ENCODE measurements at places on chromosomes 7 and 10.

- DNase-seq, result no peak
Measured at GRCh38 chr10:22322641-22323160, 1.8 kb downstream of the BMI1 start.

DNA sequence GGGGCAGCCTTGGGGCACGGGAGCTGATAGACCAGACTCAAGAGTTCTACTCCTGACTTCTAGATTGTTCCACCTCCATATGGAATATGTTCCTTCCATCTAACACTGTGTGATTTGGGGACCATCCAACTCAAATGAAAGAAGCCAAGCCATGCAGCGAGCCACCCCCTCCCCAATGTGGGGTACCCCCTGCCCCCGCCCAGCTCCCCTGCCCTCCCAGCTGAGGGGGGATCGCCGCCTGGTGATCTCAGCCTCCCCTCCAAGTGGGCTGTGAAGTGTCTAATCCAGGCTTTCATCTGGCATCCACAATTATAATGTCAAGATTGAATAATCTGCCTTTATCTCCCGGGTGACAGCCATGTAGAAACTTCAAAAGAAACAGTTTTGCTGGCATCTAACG, 246.1 kb downstream of the RPS24 start:
- no peak for DNase-seq

- DNase-seq, result no peak
Measured at GRCh38 chr10:30365278-30365677, 16.2 kb upstream of the MTPAP start.

GRCh38 chr10:86716466-86716865, 40.0 kb upstream of the BMPR1A start:
- DNase-seq, result no peak

DNA sequence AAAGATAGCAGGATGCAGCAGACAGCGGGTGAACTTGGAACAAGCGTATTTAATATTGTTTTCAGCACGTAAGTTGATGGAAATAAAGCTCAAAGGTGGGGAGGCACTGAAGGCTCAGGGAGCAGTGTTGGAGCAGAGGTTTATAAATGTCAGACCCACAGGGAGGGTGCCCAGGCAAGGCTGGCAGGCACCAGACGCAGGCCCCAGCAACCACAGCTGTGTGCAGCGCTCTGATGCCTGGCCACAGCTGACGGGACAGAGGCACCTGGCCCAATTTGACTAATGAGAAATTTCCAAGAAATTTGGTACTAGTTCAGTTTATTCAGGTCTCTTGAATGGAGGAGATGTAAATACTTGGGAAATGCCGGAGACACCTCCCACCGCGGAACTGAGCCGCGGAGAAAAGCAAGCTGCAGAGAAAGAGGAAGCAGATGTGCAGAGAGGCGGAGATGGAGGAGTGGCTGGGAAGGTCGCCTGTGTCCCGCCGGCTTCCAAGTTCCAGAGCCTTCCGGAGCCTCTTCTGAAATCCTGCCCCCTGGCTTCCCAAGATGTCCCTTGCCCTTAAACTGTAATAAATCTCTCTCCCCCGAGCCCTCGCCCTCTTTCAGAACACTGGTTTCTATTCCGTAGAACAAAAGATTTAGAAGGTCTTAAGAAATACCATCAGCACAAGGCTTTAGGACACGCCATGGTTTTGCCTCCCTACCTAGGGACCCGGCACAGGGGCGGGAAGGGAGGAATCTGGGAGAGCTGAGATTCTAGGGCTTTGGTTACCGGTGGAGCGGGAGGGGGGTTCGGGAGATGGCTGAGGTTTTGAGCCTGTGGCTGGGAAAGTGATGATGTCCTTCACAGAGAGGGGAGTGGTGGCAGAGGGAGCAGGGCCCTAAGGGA, 38.4 kb upstream of the PLXNA4 start:
- DNase-seq, result peak; percentile 56

DNA sequence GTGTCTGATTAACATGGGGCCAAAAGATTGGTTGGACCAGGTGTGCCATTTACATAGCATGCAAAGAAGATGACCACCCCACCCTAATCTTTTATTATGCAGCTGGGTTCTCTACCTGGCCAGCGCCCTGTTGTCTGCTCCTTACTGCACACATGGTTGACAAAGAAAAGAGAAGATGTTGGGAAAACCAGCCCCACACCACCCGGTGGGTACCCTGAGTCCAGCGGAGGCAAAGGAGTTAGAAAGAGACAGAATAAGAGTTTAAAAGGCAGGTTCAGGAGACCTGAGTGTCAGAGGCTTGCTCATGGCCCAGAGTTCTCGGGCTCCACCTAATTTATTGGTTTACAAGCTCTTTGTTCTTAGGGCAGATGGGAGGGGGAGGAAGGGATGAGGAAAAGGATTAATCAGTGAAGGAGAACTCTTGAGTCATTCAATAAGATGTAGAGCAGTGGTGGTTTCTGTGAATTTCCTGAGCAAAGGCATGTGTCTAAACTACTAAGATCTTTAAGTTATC, 24.1 kb upstream of the ABCA13 start:
- no peak for DNase-seq

GRCh38 chr10:16049050-16049449, 188.7 kb upstream of the MINDY3 start:
- DNase-seq, result no peak

DNA sequence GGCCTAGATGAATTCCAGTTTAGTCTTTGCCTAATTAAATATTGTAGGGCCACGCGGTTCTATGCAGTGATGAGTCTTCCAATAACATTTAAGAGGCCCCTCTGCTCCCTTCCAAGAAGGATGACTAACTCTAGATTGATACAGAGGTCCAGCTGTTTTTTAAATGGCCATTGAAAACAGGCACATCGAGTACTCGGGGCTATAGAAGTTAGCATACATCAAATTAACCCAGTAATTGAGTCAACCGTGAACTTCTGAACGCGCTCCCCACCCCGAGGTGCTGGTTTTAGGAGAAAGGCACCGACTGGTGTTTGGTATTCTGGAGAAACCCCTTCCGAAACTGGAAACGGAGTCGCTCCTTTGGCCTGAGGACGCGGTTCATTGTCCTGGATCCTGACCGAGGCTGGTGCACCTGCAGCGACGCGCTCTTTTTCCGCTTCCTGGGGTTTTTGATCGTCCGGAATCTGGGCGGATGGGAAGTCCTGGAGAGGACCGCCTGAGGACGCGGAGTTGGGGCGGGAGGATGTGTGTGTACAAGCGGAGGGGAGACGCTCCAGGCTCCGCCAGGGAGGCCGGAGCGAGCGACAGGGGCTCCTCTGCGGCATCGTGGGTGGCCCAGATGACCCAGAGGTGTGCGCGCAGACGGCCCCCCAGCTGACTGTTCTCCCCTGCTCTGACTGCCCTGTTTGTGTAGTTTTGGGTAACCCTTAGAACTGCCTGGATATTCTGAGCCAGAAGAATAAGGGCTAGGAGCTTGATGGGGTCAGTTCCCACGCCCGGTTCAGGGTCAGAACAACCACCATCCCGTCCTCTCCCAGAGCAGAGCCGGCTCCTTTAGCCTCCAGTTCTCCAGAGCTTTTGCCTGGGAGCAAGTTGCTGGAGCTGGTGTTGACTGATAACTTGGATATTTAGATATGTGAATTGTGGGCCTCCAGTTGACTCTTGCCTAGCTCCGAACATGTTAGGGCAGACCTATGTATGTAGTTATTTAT, 711 bp downstream of the FAM221A start:
- peak; percentile 31 for DNase-seq

- no peak for DNase-seq
Measured at GRCh38 chr10:106765241-106765754, 399.2 kb downstream of the SORCS1 start.

- peak; percentile 30 for DNase-seq
Measured at GRCh38 chr7:55099821-55100543, 81.2 kb downstream of the EGFR start.

GRCh38 chr10:77949167-77949566, 22.6 kb upstream of the DLG5 start:
- DNase-seq, result peak; percentile 55

DNA sequence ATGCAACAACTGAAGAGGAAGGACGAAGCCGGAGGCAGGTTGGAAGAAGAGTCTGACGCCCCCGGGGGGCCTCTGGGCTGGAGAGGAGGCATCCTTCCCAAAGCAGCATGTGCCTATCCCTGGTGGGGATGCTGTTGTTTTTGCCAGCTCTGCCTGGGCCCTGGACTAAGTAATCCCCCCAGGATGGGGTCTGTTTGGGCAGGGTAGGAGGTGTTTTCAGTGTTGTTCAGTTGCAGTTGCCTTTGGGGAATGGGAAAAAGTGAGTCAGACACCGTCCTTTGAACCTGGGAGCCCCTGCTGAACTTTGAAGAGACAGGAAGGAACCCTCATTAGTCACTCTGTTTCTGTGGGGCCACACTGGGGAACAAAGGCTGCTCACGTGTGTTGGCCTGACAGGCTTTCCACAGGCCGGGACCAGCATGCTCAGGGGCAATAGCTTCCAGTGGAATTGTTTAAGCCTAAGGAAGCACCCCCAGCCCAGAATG, 35.2 kb upstream of the GDF10 start:
- no peak for DNase-seq

DNA sequence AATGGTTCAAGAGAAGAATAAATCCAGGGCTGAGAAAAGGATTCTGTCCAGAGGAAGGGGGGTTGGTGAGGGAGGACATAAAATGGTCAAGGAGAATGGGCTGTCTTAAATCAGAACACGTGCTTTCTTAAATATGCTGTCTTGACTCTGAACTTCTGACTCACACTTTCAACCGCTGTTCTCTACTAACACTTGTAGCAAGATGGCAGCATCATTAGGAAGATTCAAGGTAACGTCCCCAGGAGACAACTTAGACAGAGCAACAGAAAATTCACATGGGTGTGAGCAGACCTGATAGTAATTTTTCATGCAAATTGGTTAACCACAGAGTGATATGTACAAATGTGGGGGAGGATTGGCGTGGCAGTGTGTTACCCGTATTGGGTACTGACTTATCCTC, 126.8 kb upstream of the GALNT17 start:
- no peak for DNase-seq

DNA sequence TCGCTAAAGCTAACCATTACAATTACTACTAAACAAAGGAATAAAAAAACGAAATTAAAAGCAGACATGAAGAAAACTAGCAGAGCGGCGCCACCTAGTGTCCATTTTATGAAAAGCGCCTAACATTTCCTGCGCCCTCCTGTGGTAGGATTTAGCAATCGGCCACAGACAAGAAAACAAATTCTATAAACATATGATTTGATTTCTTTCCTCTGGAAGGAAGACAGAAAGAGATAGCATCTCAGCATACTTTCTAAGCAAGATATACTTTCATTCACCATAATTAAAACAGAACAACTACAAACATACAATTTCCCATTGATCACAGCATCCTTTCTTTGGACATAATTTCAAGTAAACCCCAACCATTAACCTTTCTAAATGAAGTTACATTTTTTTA, 337.7 kb upstream of the NPVF start:
- peak; percentile 71 for DNase-seq

GRCh38 chr7:64098-64915, 128.1 kb upstream of the FAM20C start:
- DNase-seq, result peak; percentile 67

DNA sequence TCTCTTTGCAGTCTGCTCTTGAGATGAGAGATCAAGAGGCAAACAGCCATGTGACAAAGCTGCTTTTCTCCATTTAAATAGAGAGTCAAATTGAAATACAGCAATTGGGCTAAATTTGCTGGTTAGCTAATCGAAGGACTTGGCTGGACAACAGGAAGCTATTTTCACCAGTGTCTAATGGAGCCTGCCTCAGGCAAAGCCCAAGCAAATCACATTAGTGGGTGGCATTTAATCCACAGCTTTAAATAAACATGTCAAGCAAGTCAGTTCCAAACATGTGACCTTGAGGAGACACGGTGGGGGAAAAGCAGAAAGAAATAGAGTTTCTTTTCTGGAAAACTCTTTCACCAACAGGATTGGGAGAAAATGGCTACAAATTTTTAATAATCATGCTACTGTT, 180.5 kb upstream of the AOAH start:
- DNase-seq, result no peak

DNA sequence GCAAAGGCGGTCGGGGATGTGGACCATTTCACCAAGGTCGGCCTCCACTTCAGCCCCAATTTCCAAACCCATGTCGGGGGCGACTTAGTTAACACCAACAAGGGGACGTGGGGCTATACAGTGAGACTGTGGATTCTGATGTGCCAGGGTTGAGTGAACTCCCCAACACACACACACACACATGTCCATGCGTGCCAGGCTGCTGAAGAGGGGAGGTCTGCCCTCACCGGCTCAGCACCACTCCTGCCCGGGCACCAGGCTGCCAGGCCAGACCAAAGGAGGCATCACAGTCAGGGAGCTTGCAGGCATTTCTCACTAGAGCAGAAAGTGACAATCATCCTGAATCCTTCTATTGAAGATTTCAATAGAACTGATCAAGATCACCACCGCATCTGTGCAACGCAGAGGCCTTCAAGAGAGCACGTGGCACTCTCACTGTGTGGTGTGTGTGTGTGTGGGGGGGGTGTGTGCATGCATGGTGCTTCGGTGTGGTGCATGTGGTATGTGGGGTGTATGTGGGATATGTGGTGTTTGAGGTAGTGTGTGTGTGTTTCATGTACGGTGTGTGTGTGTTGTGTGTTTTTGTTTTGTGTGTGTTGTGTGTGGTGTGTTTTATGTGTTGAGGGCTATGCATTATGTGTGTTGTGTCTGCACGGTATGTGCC, 403.5 kb upstream of the RNF32 start:
- DNase-seq, result no peak

GRCh38 chr10:3914733-3915132, 129.7 kb upstream of the KLF6 start:
- DNase-seq, result no peak

- no peak for DNase-seq
Measured at GRCh38 chr7:116164552-116165306, 45.6 kb upstream of the TES start.

GRCh38 chr10:24475598-24475997, 248.1 kb downstream of the ARHGAP21 start:
- no peak for DNase-seq

DNA sequence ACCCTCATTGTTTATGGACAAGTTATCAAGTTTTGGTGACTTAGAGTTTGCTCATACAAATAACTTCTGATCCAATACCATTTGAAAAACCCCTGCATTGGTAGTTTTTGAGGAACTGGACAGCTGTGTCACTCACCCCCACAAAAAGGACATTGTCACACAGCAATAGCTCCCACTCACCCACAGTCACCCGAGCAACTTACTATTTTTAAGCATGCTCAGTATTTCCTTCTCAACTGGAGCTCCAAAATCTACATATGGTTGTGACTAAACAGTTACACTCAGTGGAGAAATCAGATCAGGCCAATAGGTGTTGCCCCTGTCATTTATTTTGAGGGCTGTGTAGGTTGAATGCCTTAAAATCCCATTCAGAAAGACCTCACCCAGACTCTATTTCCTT, 165.2 kb upstream of the AUTS2 start:
- DNase-seq, result no peak

GRCh38 chr7:135508883-135509588, 866 bp downstream of the CNOT4 start:
- DNase-seq, result peak; percentile 14

Measured in AG08395 (cell line).